Glomerular endothelial cell (primary cell): ENCODE measurements at places on chromosomes 12 and 14. TPM values are rescaled to one million over a fixed set of nuclear protein-coding genes. Genes with fewer than 3 reads are reported as not detected.

- no peak for DNase-seq
These were observed 915.6 kb upstream of the LRFN5 start for GRCh38 chr14:40691066-40691465.

DNA sequence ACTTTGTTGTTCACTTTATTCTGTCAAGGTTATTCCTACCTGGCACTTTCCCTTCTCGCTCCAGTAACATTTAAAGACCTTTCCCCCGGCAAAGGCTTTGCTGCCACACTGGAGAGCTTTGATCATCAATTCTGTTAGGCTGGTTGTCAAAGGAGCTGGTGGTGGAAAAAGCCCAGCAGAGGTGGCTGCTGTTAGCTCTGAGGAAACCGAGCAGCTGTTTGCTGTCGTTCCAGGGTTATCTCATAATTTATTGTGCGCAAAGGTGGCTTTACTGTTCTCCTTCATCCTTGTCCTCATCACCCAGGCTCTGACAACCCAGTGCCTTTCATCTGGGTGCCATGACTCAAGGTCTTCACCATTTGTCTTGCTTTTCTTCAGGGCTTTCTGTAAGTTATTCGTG lies 38.2 kb upstream of the CRADD start:
- no peak for DNase-seq

DNA sequence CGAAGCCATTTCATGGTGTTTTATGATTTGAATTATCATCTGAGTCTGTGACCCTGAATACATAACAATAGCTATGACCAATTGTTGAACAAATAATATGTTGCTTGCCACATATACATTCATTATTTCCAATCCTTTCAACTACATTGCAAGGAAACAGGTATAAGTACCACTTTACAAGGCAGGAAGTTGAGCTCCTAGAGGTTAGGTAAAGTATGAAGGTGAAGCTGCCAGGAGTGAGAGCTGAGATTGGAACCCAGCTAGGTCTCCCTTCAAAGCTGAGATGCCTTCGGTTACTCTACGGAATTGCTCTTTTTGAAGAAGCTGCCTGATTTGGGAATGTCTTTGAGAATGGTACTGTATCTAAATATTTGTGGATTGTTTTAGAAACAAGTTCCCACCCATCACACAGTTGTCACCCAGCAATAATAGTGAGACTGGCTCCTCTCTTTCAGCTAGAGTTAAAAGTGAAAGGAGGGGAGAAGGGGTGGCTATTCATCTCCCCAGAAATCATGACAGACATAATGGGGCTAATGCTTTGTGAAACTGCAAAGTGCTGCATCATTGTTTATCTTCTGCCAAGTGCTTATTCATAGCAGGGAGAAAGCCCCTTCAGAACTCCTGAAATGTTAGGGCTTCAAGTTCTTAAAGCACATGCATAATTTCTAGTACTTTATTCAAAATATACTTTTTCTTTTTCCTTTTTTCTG lies 75.9 kb upstream of the AMIGO2 start:
- DNase-seq, result no peak

- DNase-seq, result no peak
These were observed 39.3 kb downstream of the CCDC177 start for GRCh38 chr14:69535230-69535848.

DNA sequence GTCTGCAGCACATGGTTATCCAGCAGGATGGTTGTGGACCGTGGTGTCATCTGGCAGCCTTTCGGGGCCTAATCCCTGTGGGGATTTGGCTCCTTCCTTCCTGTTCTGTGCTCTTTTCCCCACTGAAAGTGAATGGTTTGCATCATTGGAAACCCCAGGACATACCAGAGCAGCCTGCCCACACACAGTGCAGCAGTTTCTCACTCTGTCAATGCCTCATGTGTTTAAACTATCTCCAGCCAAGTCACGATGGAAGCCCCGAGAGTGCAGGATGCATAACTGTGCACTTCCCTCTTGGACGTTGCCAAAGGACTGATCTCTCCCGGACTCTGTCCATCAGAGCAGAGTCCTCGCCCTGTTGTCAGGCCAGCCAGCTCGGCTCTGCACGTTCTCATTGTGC lies 29.0 kb upstream of the AMN start:
- no peak for DNase-seq

DNA sequence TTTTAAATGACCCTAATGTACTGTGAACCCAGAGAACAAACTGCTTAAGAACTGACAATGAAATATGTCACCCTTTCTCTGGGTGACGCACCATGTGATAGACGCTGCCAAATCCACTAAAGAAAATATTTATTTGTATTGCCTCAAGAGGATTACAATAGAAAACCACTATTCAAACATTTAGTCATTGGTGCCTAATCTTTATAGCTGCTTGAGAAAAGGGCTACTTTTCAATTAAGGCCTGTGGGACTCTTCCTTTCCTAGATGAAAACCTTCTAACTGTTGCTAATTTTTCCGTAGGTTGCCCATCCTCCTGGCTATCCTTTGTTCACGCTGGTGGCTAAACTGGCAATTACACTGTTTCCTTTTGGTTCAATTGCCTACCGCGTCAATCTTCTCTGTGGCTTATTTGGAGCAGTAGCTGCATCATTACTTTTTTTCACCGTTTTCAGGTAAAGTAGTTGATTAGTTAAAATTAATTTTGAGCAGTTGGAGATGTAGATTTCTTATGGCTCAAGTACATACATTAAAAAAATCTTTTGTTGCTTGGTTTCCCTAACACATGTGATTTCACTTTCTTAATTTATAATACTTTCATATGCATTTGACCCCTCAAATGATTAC lies 6.0 kb downstream of the TMEM260 start:
- DNase-seq, result no peak

C1QL4 gene
- not detected in 2 replicates for total RNA-seq

TCL1A gene
- not detected in 2 replicates for total RNA-seq

SLCO1B3 gene
- total RNA-seq, result not detected in 2 replicates

PLEKHD1 gene
- total RNA-seq, result 0.18 TPM in 1 of 2 replicates, not detected in the other
